Activated T-cell treated with anti-CD3 and anti-CD28 coated beads for 24 hours (primary cell): ENCODE measurements at places on chromosomes 16 and 17.

DNA sequence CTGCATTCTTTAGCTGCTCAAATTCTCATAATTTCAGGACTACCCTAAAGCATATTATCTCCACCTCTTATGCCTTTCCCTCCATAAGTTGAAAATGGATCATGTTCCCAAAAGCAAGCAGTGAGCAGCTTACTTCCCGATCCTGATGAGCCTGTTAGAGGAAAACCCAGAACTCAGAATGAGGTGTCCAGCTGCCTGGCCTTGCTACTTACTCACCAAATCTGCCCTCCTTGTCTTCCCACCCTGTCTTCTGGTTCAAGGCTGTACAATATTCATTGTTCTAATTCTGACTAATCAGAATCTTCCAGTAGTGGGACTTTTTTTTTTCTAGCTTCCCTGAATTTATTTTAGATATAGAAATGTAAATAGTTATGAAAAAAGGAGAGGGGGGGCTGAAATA lies 10.8 kb downstream of the LYRM1 start:
- no peak for DNase-seq

- DNase-seq = no peak
These were observed 2.8 kb upstream of the PYCR1 start for GRCh38 chr17:81939881-81940385.

DNA sequence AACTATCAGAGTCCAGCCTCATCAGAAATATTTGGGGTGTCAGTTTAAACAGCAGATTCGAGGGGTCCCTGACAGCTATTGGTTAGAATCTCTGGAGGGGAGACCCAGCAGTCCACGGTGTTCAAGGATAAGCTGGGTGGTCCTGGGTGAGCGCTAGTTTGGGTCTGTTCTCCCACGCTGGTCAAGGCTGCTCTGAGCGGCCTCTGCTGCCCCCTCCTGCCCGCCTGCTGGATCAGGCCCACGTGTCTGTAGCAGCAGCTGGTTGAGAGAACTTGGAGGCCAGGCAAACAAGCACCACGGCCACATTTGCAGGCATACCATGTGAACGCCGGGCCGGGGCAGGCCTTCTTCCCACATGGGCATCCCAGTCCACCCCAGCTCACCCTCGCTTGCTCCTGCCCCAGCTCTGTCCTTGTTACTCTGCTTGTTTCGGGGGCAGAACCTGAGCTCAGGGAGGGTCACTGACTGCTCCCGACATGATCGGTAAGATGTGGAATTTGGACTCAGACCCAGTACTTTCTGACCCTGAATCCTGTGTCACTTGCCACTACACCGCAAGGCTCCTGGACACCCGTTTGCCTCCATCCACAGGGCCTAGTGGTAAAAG lies 7.4 kb downstream of the FOXF1 start:
- no peak for DNase-seq

- no peak for DNase-seq
These were observed 167.7 kb upstream of the KCNJ16 start for GRCh38 chr17:69907132-69907847.

DNA sequence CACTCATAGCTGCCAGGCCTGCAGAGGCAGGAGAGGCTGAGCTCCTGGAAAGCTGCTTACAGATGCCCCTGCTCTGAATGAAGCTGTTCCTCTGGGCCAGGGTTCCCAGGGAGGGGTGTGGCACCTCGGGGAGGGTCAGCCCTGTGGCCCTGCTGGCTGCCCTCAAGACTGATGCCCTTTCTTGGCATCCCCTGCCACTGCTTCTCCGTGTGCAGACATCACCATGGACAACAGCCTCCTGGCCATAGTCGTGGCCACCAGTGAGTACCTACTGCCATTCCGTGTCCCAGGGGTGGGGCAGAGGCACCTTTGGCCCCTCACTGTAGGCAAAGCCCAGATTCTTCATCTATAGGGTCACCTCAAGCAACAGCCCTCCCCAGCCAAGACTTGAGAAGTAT lies 8.9 kb downstream of the MRPL27 start:
- DNase-seq = no peak

DNA sequence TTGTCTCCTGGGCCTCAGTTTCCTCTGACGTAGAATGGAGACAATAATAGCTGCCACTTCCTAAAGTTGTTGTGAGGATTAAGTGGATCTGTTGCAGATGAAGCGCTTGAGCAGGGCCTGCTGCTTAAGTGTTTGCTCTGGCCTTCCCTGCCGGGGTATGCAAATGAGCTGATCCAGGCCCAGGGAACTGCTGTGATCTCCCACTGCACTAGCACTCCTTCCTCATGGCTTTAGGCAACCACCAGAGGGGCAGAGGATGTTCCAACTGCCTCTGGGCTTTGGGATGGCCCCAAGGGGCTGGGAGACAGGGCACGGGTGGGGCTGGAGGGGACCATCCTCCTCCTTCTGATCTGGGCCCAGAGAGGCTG lies 6.2 kb downstream of the SBK1 start:
- DNase-seq = no peak

GRCh38 chr16:81652798-81653505 lies 126.1 kb upstream of the PLCG2 start:
- no peak for DNase-seq

- no peak for DNase-seq
These were observed 1.7 kb upstream of the CDH11 start for GRCh38 chr16:65123396-65124211.

DNA sequence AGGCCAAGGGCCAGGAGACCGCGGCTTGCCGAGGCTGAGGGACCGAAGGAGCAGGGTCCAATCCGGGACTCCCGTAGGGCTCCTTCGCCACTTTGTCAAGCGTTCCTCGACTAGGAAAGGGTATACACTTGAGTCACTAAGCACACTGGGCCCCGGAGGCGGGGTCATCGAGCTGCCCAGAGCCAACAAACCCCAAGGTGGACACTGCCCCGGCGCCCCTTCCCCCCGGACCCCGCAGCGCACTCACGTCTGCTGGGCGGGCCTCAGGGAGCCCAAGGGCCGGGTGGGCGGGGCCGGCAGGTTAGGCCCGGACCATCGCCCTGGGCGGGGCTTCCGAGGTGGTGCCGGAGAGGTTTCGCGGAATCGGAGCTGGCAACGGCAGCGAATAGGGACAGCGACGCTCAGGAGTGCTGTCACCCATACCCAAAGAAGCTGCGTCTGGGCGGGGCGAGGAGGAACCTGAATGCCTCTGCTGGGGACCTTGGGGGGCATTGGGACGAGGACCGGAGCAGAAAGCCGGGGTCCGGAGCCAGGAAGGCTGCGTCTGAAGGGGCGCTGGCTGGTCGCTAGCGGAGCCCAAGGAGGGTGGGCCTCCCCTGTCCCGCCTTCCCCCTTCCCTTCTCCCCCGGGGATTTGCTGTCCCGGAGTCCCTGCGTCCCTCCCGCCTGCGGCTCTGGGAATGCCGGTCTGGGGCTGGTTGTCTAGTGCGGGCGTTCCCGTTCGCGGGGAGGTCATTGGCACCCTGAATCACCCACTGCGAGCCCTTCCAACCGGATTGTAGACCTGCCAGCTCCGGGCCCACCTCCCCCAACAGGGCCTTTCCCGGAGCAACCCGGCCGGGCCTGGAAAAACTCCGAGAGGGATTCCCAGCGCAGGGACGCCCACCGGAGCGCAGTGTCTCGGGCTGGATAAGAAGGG lies 118.2 kb upstream of the SMURF2 start:
- peak; percentile 60 for DNase-seq

DNA sequence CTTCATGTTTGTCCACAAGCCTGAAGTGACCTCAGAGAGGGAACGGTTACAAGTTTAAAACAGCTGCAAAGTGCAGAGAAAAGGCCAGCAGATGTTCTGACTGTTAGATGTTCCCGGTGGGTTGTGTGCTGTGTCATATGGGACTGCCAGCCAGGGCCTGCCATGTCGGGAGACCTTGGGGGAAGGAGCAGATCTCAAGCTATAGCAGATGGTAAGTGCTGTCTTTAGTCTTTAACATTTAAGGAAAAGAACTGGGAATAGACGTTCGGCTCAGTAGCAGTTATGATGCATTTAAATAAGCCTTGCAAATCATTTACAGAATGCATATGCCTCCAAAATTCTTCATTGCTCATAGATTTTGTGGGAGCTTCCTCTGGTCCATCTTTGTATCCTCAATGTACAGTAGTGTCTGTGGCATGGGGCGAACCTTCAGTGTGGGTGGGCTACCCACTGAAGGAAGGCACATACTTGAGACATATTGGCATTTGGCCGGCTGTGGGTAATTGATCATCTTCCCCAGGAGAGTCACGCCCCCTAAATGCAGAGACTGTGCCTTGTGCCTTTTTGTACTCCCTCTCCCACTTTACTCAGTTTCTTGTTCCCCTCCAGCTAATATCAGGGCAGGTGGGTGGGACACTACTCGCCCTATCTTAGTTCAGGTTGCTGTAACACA lies 131.9 kb downstream of the NPIPB5 start:
- DNase-seq = no peak

- DNase-seq = no peak
These were observed 34.0 kb upstream of the ADAMTS18 start for GRCh38 chr16:77468831-77469230.
